ENCODE measurements at places on chromosomes 2 and 18. TPM values are rescaled to one million over a fixed set of nuclear protein-coding genes. Genes with fewer than 3 reads are reported as not detected.
A peak's percentile ranks its signal among the peaks of the same experiment; 100 is the strongest.

DNA sequence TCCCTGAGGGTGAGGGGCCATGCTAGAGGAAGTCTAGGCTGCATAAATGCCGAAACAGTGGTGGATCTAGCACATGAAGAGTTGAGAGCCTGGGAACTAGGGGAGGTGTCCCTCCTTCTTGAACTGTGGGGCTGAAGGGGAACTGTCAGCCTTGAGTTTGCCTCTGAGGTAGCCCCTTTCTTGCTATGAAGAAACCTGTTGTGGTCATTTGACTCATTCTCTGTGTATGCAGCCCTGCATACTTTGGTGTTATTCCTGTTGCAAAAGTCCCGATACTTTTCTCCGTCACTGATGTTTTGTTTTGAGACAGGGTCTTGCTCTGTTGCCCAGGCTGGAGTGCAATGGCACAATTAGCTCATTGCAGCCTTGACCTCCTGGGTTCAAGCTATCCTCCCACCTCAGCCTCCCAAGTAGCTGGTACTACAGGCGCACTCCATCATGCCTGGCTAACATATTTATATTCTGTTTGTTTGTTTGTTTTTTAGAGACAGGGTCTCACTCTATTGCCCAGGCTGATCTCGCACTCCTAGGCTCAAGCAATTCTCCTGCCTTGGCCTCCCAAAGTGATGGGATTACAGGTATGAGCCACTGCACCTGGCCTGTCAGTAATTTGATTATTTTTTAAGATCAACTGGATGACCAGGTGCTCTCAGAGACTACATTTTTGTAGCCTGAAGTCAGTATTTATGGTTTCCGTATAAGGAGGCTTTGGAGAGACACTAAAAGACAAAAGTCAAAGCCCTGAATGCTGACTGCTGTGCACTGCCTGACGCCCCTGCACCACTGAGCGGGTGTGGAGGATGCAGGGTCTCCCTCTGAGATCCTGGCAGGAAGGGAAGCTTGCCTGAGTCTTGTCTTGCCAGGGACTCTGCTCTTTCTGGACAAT is 126.0 kb upstream of the MSH6 start:
- no peak overlapping the region for H3K4me3 ChIP-seq
- H3K36me3 ChIP-seq, result no peaks in the 10 kb centered on the region
- DNase-seq, result no peak
- H3K4me1 ChIP-seq, result peaks cover 22% of the 10 kb centered on the region
- H3K27me3 ChIP-seq, result no peaks in the 10 kb centered on the region
- H3K27ac ChIP-seq, result no peak overlapping the region

RAB1A gene
- total RNA-seq, result 116 TPM

GRCh38 chr2:67399144-67399543 is 2.0 kb downstream of the ETAA1 start:
- no peaks in the 10 kb centered on the region for H3K36me3 ChIP-seq
- H3K27me3 ChIP-seq, result no peaks in the 10 kb centered on the region
- peaks cover 6% of the 10 kb centered on the region for H3K4me1 ChIP-seq
- no peak overlapping the region for H3K4me3 ChIP-seq
- no peak overlapping the region for H3K27ac ChIP-seq
- no peak for DNase-seq

GRCh38 chr18:32422978-32423740 is 47.5 kb downstream of the GAREM1 start:
- H3K36me3 ChIP-seq, result no peaks in the 10 kb centered on the region
- H3K27ac ChIP-seq, result no peak overlapping the region
- no peak overlapping the region for H3K4me3 ChIP-seq
- no peaks in the 10 kb centered on the region for H3K27me3 ChIP-seq

RNU2-63P gene
- total RNA-seq, result not detected

DNA sequence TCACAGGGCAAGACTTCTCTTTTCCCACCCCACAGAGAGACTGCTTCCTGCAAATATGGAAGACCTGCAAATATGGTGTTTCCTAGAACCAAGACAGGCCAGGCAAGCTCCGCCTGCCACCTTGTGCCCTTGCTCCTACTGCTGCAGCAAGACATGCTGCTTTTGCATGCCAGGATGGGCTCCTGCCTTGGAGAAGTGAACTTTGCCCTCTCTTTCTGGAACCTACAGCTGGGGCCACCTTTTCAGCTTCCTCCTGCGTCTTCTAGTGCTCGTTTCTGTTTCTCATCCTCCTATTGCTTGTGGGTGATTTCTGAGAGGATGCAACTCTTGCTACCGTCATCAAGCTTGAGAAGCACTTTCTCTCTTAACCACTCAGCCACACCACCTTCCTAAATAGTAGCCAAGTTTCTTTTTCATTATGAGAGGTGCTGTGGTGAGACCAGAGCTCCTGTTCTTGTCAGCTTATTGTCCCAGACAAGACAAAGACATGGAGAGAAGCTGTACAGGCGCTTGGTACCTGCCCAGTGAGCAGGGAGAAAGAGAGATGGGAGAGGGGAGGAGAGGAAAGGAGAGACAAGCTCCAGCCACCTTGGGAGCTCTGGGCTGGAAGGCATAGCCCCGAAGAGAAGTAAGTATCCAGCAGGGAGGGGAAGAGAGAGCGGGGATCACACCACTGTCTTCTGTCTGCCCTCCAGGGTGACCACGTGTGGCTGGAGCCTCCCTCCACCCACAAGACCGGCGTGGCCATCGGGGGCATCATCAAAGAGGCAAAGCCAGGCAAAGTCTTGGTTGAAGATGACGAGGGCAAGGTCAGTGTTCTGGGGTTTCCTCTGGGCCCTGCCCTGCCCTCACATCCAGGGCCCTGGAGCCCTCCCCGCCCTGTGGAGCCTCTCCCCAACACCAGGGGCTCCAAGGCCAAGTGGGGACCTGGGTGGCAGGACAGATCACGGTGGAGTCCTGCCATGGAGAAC is 28.3 kb downstream of the MYO7B start:
- H3K36me3 ChIP-seq, result no peaks in the 10 kb centered on the region
- H3K27ac ChIP-seq, result no peak overlapping the region
- H3K4me1 ChIP-seq, result peaks cover 7% of the 10 kb centered on the region
- no peak overlapping the region for H3K4me3 ChIP-seq

TUBA3E gene
- total RNA-seq, result not detected

SMAD2 gene
- total RNA-seq, result 79.2 TPM

DNA sequence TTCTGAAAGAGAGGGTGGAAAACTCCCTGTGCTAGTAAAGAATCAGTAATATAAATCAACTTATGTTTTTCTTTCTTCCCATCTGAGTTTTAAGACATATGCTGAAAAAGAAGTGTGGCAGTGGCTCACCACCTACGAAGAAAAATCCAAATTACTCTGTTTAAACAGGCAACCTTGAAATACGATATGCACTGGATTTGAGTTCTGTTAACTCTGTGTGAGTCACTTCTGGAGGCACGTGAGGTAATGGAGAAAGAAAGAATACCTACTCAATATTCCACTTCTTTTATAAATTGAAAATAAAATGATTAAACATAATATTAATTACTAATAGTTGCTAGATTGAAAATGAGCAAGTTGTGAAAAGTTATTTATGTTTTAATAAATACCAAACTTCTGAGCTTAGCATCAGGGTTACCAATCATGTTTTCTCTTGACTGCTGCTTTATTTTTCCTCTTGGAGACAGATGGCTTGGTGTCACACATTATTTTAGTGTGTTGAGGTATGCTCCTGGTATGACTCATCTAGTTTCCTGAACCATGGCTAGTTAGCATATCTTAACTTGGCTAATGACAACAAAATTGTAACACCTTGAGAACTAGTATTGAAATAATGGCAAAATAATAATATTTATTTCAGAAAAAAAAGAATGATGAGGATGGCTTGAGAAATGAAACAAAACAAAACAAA is 1705.5 kb upstream of the PIK3C3 start:
- no peaks in the 10 kb centered on the region for H3K36me3 ChIP-seq
- H3K4me1 ChIP-seq, result no peaks in the 10 kb centered on the region
- H3K27ac ChIP-seq, result no peak overlapping the region

DNA sequence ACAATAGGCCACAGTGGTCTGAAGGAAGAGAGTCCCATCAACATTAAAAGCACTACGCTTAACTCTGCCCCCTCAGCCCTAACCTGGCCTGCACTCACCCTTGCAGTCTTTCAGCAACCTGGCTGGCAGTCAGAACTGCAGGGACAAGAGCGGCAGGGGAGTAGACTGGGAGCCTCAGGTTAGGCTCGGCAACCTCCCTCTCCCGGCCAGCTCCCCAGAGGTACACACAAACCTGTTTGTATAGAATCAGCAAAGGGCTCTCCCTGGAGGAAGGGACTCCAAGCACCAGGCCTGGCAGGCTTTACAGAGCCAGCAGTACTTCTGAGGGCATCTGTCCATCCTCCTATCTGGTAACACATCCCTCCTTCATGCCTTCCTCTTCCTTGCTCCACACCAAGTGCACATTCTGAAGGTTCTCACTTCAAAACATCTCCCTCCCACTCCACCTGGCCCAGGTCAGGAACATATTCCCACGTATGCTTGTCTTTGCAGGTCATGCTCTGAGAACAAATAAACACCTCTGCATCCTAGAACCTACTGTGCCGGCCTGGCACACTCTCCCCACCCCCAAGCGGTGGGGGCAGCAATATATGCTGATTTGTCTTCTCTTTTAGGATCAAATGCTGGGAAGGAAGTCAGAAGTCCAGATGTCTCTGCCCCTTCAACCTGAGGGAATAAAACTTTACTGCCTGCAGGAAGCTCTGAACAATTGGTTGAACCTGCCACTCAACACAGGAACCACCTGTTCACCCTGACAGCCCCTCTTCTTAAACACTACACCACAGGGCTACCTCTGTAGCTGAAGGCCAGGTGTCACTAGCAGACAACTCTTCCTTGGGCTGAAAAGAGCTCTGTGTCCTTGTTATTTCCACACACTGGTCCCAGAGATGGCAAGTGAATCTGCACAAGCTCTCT is 12.6 kb upstream of the SFXN5 start:
- no peak overlapping the region for H3K4me3 ChIP-seq
- no peak overlapping the region for H3K27ac ChIP-seq
- DNase-seq, result no peak
- H3K36me3 ChIP-seq, result peaks cover 69% of the 10 kb centered on the region
- H3K4me1 ChIP-seq, result peaks cover 12% of the 10 kb centered on the region

- H3K27me3 ChIP-seq, result peaks cover 12% of the 10 kb centered on the region
- no peaks in the 10 kb centered on the region for H3K36me3 ChIP-seq
- H3K4me1 ChIP-seq, result peaks cover 24% of the 10 kb centered on the region
- H3K27ac ChIP-seq, result no peak overlapping the region
- H3K4me3 ChIP-seq, result peak overlapping the region; percentile 63
Observed at GRCh38 chr2:109128048-109128615, 873 bp upstream of the SH3RF3 start.

- no peaks in the 10 kb centered on the region for H3K36me3 ChIP-seq
- no peaks in the 10 kb centered on the region for H3K27me3 ChIP-seq
- no peak for DNase-seq
- H3K4me3 ChIP-seq, result no peak overlapping the region
Observed at GRCh38 chr18:26874283-26874682, 8.8 kb upstream of the AQP4 start.

CYRIA gene
- 44.0 TPM for total RNA-seq

EN1 gene
- total RNA-seq, result 2.8 TPM

- no peak for DNase-seq
- H3K27me3 ChIP-seq, result no peaks in the 10 kb centered on the region
- H3K4me1 ChIP-seq, result no peaks in the 10 kb centered on the region
- no peaks in the 10 kb centered on the region for H3K36me3 ChIP-seq
- H3K27ac ChIP-seq, result no peak overlapping the region
- H3K4me3 ChIP-seq, result no peak overlapping the region
Observed at GRCh38 chr2:64704161-64704560, 50.4 kb upstream of the SERTAD2 start.

CERKL gene
- total RNA-seq, result 5.1 TPM

NOL4 gene
- 13.7 TPM for total RNA-seq

DNA sequence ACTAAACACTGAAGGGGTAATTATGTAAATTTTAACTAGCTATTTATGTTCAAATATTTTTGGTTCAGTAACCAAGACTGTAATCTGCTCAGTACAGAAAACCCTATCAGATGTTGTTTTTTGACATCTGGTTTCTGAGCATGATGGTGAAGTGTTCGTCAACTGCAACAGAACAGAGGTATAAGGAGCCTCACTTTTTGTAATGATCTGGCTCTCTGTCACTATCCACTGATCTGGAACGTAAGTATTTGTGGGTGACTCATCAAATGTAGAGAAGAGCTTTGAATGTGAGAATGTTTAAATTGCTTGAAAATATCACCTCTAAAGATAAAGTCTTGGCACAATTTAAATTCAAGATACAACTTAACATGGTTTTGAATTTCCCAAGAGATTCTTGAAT is 213.6 kb upstream of the FAM98A start:
- no peak overlapping the region for H3K4me3 ChIP-seq
- DNase-seq, result no peak
- H3K4me1 ChIP-seq, result no peaks in the 10 kb centered on the region
- H3K36me3 ChIP-seq, result no peaks in the 10 kb centered on the region

DNA sequence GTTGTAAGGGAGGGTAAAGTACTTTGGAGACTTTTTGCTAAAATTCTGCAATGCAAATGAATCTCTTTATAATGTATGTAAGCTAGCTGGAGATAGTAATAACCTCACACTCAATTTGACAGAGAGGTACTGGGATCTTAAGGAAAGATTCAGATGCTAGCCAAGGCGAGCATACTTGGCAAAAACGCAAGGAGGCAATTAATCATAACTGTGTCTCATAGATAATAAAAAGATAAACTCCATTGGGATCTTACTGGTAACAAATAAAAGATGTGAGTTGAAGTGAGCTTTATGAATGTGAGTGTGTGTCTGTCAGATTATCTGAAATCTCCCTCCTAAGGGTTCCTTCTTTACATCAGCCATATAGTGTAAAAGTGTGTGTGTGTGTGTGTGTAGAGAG is 533.0 kb downstream of the TMX3 start:
- no peak overlapping the region for H3K4me3 ChIP-seq
- DNase-seq, result no peak
- no peaks in the 10 kb centered on the region for H3K36me3 ChIP-seq
- H3K27ac ChIP-seq, result no peak overlapping the region
- no peaks in the 10 kb centered on the region for H3K4me1 ChIP-seq

DNA sequence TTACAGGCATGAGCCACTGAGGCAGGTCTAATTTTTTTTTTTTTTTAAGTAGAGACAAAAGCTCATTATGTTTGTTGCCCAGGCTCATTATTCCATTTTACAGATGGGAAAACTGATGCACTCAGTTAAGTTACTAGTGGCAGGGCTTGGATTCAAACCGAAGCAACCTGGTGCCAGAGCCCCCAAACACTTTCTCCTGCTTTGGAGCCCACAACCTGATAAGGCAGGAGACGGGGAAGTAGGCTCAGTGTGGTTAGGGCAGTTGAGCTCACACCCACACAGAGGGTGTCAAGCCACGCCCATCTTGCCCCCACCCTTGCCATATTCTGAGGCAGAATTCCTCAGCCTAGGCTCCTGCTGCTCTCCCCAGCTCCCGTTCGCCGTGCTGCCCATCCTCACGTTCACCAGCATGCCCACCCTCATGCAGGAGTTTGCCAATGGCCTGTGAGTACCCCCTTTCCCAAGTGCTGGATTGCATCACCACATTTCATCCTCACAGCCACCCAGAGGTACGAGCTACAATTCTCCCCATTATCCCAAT is 5.8 kb upstream of the CTDSP1 start:
- H3K27me3 ChIP-seq, result peaks cover 23% of the 10 kb centered on the region
- peaks cover 31% of the 10 kb centered on the region for H3K4me1 ChIP-seq
- no peak for DNase-seq
- H3K36me3 ChIP-seq, result no peaks in the 10 kb centered on the region
- H3K27ac ChIP-seq, result no peak overlapping the region

- no peak for DNase-seq
- no peaks in the 10 kb centered on the region for H3K27me3 ChIP-seq
- peaks cover 21% of the 10 kb centered on the region for H3K4me1 ChIP-seq
- H3K4me3 ChIP-seq, result no peak overlapping the region
- no peaks in the 10 kb centered on the region for H3K36me3 ChIP-seq
Observed at GRCh38 chr2:106175086-106175850, 18.8 kb downstream of the UXS1 start.

TMEM163 gene
- total RNA-seq, result 35.7 TPM

- no peaks in the 10 kb centered on the region for H3K27me3 ChIP-seq
- H3K27ac ChIP-seq, result no peak overlapping the region
- DNase-seq, result no peak
- no peak overlapping the region for H3K4me3 ChIP-seq
Observed at GRCh38 chr2:143148757-143149156, 19.5 kb downstream of the ARHGAP15 start.

Measured in spinal cord (tissue), 10 donors.